Cardiac muscle cell (in vitro differentiated cells and primary cell): ENCODE measurements at places on chromosomes 5 and 9. TPM values are rescaled to one million over a fixed set of nuclear protein-coding genes. Genes with fewer than 3 reads are reported as not detected.

Gene LECT2
- total RNA-seq: not detected in 2 replicates

Gene CDH18
- total RNA-seq: 0.21 and 0.28 TPM in 2 replicates

Gene FCN1
- not detected in 2 replicates for total RNA-seq

Gene TERT
- total RNA-seq: 0.30 TPM in 1 of 2 replicates, not detected in the other

Gene AQP7
- total RNA-seq: 3.8 and 5.5 TPM in 2 replicates

Gene IDNK
- total RNA-seq: 3.1 and 6.4 TPM in 2 replicates

DNA sequence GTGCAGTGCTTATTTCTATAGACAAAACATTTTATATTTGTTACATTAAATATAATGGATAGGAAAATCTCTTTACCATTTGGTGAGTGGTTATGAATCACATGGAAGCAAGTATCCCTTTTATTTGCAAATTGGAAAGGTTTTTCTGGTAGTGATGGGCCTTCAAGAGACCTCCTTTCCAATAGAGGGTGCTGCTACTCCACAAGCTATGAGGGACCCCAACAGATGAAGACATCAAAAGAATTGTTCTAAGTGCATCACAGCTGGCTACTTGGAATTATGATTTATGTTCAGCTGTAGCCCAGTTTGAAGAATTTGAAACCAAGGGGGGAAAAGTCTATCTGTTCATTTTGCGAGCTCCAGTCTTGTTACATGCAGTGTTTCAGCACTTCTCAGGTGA is 493.7 kb upstream of the SGCD start:
- H3K4me1 ChIP-seq: peaks cover 16% of the 10 kb centered on the region
- H3K4me3 ChIP-seq: no peak overlapping the region
- no peak for DNase-seq
- no peaks in the 10 kb centered on the region for H3K36me3 ChIP-seq

DNA sequence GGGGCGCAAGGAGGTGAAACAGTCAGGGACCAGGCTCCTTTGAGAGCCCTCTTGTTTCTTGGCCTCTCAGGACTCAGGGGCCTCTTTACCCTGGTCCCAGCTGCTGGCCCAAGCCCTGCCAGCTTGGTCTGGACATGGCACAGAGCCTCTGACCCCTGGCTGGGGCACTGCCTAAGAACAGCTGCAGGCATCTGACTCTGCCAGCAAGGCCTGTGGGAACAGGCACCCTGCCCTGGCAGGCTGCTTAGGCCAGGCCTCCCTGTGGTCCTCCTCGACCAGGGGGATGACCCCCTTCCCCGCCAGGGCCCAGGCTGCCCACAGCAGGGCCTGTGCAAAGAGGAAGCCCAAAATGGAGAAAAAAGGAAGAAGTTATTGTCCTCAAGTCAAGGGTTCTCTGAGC is 25.5 kb downstream of the OLFML2A start:
- no peaks in the 10 kb centered on the region for H3K36me3 ChIP-seq
- no peak overlapping the region for H3K4me3 ChIP-seq
- H3K27me3 ChIP-seq: no peaks in the 10 kb centered on the region
- H3K27ac ChIP-seq: no peak overlapping the region
- DNase-seq: no peak
- no peaks in the 10 kb centered on the region for H3K4me1 ChIP-seq

DNA sequence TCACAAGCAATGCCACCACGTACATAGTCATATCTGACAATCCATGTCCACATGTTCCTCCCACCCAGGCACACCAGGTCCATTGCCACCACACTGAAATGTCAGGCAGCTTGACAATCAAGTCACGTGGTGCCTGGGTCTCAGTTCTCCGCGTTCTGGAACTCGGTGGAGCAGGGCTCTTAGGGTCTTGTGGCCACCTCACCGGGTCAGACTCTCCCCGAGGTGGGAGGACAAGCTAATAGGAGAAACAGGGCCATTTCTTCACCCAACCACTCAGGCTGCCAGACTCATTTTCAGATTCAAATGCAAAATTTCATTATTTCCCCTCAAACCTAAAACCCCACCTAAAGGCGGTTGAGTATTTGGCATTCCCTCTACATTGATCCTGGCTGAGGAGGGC is 200.5 kb upstream of the GAS1 start:
- no peak overlapping the region for H3K4me3 ChIP-seq
- H3K27me3 ChIP-seq: no peaks in the 10 kb centered on the region
- H3K4me1 ChIP-seq: no peaks in the 10 kb centered on the region
- H3K27ac ChIP-seq: no peak overlapping the region

DNA sequence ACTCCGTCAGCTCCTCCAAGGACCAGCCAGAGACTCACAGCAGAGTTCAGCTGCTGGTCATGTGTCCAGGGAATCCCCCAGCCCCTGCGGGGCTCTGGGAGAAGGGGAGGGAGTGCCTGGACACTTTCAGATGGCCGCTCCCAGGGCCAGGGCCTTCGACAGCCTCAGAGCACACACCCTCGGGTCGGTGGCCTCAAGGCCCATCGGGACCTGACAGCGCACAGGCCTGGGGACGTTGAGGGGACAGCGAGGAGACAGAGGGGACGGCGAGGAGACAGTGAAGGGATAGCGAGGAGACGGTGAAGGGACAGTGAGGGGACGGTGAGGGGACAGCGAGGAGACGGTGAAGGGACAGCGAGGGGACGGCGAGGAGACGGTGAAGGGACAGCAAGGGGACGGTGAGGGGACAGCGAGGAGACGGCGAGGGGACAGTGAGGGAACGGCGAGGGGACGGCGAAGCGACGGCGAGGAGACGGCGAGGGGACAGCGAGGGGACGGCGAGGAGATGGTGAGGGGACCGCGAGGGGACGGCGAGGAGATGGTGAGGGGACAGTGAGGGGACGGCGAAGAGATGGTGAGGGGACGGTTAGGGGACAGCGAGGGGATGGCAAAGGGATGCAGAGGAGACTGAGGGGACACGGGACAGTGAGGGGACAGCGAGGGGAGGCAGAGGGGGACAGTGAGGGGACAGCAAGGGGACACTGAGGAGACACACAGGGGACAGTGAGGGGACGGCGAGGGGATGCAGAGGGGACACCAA is 47.3 kb downstream of the SLC12A7 start:
- H3K27ac ChIP-seq: no peak overlapping the region
- no peaks in the 10 kb centered on the region for H3K4me1 ChIP-seq
- no peak overlapping the region for H3K4me3 ChIP-seq
- H3K36me3 ChIP-seq: no peaks in the 10 kb centered on the region

DNA sequence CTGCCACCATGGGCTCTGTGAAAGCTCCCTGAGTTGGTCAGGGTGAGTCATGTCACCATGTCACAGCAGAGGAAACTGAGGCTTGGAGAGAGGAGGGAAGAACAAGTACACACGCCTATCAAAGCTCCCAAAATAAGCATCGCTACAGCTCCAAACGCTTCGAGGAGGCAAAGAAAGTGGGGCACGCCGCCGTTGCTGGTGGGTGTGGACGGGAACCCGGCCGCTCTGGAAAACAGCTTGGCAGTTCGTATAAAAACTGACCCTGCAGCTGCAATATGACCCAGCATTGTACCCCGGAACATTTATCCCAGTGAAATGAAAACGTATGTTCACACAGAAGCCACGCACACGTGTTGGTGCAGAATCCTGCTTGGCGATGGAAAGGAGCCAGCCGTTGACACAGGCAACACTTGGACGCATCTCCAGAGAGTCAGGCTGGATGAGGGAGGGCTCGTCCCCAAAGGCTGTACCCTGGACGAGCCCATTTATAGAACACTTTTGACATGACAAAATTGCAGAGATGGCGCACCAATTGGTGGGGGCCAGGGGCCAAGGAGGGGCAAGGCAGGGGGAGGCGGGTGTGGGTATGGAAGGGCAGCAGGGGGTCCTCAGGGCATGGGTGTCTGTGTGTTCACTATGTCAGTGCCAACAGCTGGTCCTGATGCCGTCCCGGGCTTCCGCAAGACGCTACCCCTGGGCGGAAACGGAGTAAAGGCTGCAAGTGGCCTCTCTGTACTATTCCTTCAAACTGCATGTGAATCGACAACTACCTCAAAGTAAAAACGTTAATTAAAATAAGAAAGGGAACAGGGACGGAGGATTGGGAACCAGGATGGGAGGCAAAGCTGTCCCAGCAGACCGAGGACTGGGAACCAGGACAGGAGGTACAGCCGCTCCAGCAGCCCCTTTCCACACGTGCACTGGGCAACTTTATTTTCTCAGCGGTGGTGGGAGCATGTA is 173.0 kb downstream of the OLFM1 start:
- no peak overlapping the region for H3K27ac ChIP-seq
- no peaks in the 10 kb centered on the region for H3K4me1 ChIP-seq
- H3K4me3 ChIP-seq: no peak overlapping the region
- DNase-seq: no peak

DNA sequence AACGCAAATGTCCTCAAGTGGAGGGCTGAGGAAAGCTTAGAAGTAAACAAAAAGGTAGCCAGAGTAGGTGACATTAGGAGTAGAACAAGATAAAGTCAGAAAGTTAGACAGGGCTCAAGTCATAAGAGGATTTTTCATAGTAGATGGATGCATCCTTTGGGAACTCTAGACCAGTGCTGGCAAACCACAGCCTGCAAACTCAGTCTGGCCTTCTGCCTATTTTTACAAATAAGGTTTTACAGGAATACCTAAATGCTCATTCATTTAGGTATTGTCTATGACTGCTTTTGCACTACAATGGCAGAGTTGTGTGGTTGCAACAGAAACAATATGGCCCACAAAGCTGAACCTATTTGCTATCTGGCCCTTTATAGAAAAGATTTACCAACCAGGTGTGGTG is 116.0 kb upstream of the HMHB1 start:
- no peaks in the 10 kb centered on the region for H3K27me3 ChIP-seq
- no peaks in the 10 kb centered on the region for H3K4me1 ChIP-seq
- DNase-seq: no peak
- H3K36me3 ChIP-seq: no peaks in the 10 kb centered on the region

- H3K27me3 ChIP-seq: no peaks in the 10 kb centered on the region
- H3K27ac ChIP-seq: peak overlapping the region; percentile 96
- DNase-seq: peak; percentile 9
- no peaks in the 10 kb centered on the region for H3K36me3 ChIP-seq
- H3K4me1 ChIP-seq: peaks cover 34% of the 10 kb centered on the region
Measured at GRCh38 chr9:73446306-73446705, 294.6 kb downstream of the ANXA1 start.
